AG04450 (cell line): ENCODE measurements at places on chromosomes 7 and 10. TPM values are rescaled to one million over a fixed set of nuclear protein-coding genes. Genes with fewer than 3 reads are reported as not detected.

DNA sequence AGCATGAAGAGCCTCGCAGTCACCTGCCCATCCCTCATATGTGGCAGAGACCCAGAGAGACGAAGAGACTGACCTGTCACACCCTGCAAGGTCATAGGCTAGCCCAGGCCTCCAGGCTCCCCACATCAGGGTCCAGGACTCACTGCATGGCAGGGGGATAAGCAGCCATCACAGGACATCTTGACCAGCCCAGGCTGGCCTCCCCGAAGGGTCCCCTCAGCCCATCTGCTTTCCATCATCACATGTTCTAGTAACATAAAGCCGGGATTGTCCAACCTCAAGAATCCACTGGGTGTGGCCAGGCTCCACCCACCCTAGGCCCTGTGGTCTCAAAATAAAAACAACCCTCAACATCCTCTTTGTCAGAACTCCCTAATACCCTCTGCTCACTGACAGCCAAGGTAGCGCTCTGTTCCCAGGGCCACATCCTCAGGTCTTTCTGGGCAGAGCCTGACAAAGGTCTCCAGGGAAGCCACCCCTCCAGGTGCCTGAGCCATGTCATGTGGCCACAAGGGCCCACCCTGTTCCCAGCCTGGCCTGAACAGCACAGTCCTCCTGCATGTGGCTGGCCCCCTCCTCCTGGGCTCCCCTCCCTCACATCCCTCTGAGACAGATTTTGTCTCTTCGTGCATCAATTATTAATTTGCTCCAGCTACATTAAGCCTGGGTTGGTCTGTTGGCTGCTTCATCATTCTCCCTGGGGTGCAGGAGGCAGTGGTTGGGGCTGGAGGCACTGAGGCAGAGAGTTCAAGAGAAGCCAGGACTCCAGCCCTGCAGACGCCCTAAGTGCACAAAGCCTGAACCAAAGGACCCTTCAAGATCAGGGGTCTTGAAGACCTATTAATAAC lies 131.8 kb upstream of the UNC5B start:
- DNase-seq, result no peak

DNA sequence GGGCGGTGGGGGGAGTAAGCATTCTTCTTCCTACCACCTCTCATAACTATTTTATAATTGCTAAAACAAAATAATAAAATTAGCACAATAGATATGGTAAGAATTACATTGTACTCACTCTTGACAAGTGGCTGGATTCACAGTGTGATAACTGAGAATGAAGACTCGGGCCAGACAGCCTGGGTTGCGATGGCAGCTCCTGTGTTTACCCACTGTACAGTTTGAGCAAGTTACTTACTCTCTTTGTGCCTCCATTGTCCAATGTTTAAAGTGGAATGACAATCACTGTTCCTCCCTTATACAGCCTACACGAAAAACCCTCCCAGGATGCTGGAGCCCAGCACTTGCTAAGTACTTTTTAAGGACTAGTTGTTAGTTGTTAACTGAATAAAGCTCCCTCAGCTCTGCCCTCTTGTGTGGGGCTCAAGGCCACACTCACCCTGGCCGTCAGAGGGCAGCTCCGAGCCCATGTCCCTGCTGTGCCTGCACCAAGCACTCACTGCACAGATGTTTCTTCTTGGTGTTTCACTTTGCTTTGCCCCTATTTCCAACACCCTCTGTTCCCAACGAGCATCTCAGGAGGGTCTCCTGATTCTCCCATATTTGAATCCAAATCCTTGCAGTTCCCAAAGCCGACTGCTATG lies 56.4 kb upstream of the NPS start:
- no peak for DNase-seq

DNA sequence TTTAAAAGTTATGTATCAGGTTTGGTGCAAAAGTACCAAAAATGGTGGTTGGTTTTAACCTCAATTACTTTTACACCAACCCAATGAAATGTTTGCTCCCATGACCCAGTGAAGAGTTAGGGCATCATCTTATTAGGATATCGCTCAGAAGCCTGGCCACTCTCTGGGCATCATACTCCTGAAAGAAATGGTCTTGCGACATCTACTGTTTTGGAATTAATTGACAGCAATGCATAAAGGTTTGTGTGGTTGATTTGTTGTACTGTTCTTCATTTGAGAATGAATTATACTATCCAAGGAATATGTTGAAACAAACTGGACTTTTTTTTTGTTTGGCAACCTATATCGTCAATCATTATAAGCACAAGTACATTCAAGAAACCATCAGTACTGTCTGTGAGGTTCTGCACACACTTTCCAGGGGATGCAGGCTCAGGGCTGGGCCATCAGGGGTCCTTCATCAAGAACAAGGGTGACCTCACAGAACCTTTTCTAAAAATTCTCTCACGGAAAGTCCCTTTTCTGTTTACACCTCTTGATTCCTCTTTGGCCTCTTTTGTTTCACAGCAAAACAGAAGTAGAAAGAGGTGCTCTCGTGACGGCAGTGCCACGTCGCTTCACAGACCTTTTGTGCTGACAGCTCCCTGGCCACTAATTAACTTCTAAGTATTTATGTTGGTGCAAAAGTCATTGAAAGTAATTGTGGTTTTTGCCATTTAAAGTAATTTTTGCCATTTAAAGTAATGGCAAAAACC lies 117.2 kb upstream of the KLF6 start:
- DNase-seq, result no peak

SCART1 gene
- 0.67 and 0.96 TPM in 2 replicates for polyA plus RNA-seq

DNA sequence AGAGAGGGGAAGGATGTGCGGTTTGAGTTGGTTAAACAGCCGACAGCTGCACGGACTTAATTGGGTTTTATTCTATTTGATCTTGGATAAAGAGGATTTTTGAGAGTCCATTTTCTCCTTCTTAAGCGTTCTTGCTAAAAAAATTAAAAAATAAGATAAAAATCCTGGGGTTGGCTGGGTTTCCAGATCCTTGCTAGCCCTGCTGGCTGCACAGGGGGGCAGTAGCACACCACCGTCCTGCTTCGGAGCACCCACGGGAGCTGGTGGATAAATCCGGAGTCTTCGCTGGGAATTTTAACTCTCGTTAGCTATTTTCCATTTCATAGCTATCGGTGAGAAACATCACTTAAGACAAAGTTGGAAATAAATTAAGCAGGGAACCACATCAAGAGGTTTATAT lies 792.0 kb downstream of the TYW1 start:
- no peak for DNase-seq

- DNase-seq, result no peak
Observed at GRCh38 chr7:151347200-151347599, 5.6 kb downstream of the NUB1 start.

IDE gene
- polyA plus RNA-seq, result 31.2 and 39.0 TPM in 2 replicates

EFCAB10 gene
- polyA plus RNA-seq, result not detected in 2 replicates

GRCh38 chr7:130927062-130927461 lies 193.1 kb upstream of the KLF14 start:
- no peak for DNase-seq

GRCh38 chr10:123559066-123559822 lies 106.9 kb upstream of the GPR26 start:
- DNase-seq, result no peak

GRCh38 chr7:46015107-46015868 lies 94.2 kb upstream of the IGFBP3 start:
- DNase-seq, result no peak

- DNase-seq, result no peak
Observed at GRCh38 chr10:60944058-60944909, at the start of gene RHOBTB1. TSS of gene RHOBTB1 (minus strand) at chr10:60944185. CDS start at chr10:60911542, 32,643 bp downstream.

GRCh38 chr10:47114680-47115186 lies 185.3 kb upstream of the GDF10 start:
- no peak for DNase-seq

GRCh38 chr10:8416192-8416701 lies 361.8 kb downstream of the GATA3 start:
- no peak for DNase-seq

AFAP1L2 gene
- polyA plus RNA-seq, result 0.05 and 0.07 TPM in 2 replicates

- no peak for DNase-seq
Observed at GRCh38 chr7:45324683-45325237, 167.2 kb downstream of the RAMP3 start.

GRCh38 chr10:106711313-106711906 lies 453.1 kb downstream of the SORCS1 start:
- DNase-seq, result no peak

DNA sequence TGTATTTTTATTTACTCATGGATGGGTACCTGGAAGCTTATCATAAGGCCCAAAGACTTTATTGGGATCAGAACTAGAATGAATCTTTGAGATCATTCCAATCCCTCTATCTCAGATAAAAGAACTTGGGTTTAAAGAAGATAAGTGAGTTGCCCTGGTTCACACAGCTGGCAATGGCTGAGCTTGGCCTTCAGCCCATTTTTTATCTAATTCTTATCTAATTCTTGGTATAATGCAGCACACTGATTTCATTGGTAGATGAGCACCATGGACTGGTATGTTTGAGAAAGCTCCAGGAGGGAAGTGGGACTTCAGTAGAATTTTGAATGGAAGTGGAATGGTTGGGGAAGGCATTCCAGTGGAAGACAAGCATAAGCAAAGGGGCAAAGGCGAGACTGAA lies 558.9 kb downstream of the REEP3 start:
- no peak for DNase-seq

TMEM229A gene
- not detected in 2 replicates for polyA plus RNA-seq

- DNase-seq, result no peak
Observed at GRCh38 chr10:98833542-98833941, 386.8 kb upstream of the HPS1 start.

GRCh38 chr10:15344876-15345285 lies 26.2 kb downstream of the FAM171A1 start:
- no peak for DNase-seq

NOBOX gene
- not detected in 2 replicates for polyA plus RNA-seq

GRCh38 chr10:4186849-4187540 lies 402.0 kb upstream of the KLF6 start:
- no peak for DNase-seq

DNA sequence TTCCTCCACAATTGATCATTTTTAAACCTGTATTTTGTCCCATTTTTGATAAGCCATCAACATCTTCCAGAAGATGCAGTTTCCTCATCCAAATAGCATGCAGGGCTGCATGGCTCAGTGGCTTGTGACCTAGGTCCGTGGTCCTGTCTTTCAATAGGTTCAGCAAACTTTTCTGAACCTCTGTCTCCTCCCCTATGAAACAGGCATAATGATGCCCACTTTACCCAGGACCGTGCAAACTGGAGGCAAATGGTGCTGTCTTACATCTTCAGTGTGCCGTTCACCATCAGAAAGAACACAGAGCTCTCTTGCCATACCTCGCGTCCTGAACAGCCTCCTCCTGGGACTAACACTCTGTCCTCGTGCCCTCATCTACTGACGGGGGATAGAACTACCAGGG lies 22.3 kb upstream of the FIGNL1 start:
- DNase-seq, result no peak

DNA sequence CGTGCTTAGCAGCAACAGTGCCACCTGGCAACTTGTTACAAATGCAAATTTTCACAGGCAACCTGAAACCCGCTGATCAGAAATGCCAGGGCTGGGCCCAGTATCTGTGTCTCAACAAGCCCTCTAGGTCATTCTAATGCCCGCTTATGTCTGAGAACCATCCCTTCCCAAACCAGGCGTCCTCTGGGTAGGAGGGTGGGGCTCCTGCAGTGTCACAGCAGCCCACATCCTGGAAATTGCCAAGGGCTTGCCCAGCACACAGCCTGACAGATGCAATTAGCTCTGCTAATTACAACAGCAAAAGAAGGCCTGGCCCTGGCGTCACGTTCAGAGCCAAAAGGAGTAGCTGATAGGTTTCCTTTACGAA lies 15.9 kb downstream of the ITPRIP start:
- no peak for DNase-seq

DNA sequence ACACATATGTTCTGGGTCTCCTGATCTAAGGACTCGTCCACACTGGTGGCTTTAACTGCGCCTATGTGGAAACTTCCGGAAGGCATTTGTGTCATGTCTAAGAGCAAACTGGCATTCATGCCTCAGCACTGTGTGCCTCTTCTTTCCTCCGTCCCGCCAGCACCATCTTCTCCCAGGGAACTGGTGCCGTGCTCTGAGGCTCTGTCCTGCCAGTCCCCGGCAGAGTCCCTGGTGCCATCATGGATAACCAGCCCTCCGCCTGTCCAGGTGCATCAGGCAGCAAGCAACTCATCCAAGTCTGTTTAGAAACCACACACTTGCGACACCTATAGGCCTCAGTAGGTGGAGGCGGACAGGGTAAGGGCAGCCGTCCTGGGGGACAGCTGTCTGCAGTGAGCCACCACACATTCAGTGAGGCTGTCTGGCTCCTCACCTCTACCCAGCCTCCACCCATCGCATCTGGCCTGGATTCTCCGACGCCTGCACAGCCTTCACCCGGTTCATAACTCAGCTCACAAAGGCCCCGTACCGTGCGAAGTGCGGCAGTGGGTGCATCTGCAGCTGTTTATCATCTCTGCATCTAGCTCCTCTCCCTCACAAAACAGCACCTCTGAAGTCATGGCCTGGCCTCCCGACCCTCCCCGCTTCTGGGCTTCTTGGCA lies 162.7 kb downstream of the DIP2C start:
- DNase-seq, result no peak

DNA sequence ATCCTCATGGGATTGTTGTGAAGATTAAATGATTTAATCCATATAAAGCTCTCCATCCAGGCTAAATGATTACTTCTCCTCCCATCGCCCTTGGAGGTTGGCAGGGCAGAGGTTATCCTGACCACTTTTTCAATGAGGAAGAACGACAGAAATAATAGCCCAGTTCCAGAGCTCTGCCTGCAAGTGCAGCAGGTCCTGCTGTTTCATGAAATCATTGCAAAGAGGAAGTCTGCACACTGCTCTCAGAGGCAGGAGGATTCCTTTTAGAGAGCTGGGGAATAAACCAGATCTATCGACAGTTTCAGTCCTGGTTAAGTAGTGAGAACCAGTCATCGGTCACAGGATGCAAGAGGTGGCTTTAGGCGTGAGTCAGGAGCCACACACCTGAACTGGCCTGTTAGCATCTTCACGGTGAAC lies 25.0 kb upstream of the CDH23 start:
- no peak for DNase-seq

GRCh38 chr7:104960741-104961448 lies 53.1 kb upstream of the KMT2E start:
- no peak for DNase-seq

KEL gene
- polyA plus RNA-seq, result 0.06 and 0.09 TPM in 2 replicates

DNA sequence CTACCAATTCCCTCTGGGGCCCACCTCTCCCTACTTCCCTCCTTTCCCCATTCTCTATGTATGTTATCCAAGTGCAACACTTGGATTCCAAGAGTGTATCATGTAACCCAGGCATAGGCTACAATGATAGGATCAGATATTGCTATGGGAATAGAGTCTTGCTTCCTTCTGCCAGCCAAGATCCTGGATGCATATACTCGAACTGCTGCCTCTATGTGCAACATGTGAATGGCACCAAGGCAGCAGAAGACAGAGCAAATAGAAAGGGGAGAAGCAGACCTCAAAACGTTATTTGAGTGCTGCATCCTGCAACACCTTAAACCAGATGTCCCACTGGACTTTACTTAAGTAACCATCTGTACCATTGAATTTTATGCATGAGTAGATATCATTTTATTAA lies 3.5 kb upstream of the XPNPEP1 start:
- no peak for DNase-seq

- no peak for DNase-seq
Observed at GRCh38 chr7:47247132-47247531, 334.8 kb downstream of the TNS3 start.

TRIL gene
- polyA plus RNA-seq, result 0.15 and 0.16 TPM in 2 replicates
